Esophagus muscularis mucosa (tissue), 4 donors: ENCODE measurements at places on chromosomes 3 and 15. TPM values are rescaled to one million over a fixed set of nuclear protein-coding genes. Genes with fewer than 3 reads are reported as not detected.
A peak's percentile ranks its signal among the peaks of the same experiment; 100 is the strongest.

DNA sequence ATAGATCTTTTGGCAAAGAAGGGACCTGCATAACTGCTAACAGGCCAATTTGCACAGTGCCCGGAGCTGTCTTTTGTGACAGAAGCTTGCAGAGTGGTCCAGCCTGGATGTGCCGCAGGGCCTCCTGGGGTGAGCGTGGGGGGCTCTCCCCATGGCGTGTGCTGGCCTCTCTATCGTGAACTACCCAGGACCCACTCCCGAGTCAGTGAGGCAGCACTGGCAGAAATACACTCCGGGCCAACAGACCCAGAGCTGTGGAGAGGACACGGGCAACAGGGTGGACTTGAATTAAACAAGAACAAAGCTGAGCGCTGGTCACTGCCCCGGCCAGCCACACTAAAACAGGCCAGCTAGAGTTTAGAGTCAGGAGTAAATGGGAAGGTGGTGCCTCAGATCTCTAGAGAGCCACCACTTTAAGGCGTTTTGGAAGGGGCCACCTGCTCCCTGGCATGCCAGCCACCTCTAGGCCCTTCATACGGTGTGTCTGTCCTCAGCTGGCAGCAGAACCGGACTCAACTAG, 152.1 kb downstream of the KLF13 start:
- peaks cover 10% of the 10 kb centered on the region for H3K4me1 ChIP-seq
- H3K27me3 ChIP-seq, result peaks cover 10% of the 10 kb centered on the region
- H3K4me3 ChIP-seq, result no peak overlapping the region

GRCh38 chr3:37308247-37308646, 133.9 kb upstream of the LRRFIP2 start:
- no peak overlapping the region for H3K27ac ChIP-seq
- H3K4me3 ChIP-seq, result no peak overlapping the region
- DNase-seq, result no peak
- peaks cover 3% of the 10 kb centered on the region for H3K36me3 ChIP-seq
- H3K27me3 ChIP-seq, result no peaks in the 10 kb centered on the region

The SPINK8 gene
- not detected for total RNA-seq

The UBP1 gene
- 78.3 TPM for total RNA-seq

- no peak for DNase-seq
- H3K36me3 ChIP-seq, result no peaks in the 10 kb centered on the region
- peaks cover 49% of the 10 kb centered on the region for H3K4me1 ChIP-seq
- no peak overlapping the region for H3K4me3 ChIP-seq
- no peaks in the 10 kb centered on the region for H3K27me3 ChIP-seq
These were observed 23.6 kb downstream of the MBNL1 start for GRCh38 chr3:152292366-152292765.

DNA sequence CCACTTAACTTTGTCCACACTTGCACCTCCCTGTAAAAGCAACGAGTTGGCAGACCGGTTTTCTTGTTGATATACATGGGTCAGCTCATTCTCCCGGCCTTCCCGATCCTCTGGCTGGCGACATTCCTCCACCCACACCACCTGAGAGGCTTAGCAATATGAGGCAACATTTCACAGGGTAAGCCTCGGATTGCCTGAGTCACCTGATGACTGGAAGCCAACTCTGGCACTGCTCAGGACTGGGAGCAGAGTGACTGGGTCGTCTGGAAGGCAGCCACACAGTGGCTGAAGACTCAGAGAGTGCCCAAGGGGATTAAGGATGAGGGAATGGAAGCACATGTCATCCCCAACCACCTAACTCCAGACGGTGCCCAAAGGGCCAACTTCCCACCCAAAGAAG, 9.8 kb downstream of the HOMER2 start:
- no peaks in the 10 kb centered on the region for H3K4me1 ChIP-seq
- no peaks in the 10 kb centered on the region for H3K36me3 ChIP-seq
- no peak for DNase-seq

- H3K27ac ChIP-seq, result no peak overlapping the region
- no peak overlapping the region for H3K4me3 ChIP-seq
- H3K4me1 ChIP-seq, result no peaks in the 10 kb centered on the region
- DNase-seq, result no peak
- H3K27me3 ChIP-seq, result no peaks in the 10 kb centered on the region
- H3K36me3 ChIP-seq, result no peaks in the 10 kb centered on the region
These were observed 16.4 kb upstream of the SKIC8 start for GRCh38 chr15:78315686-78316282.

The CDHR4 gene
- not detected for total RNA-seq

The CPEB1 gene
- 8.1 TPM for total RNA-seq

GRCh38 chr15:69951256-69951897, 146.3 kb downstream of the TLE3 start:
- peak; percentile 5 for DNase-seq
- H3K36me3 ChIP-seq, result no peaks in the 10 kb centered on the region
- H3K27me3 ChIP-seq, result peaks cover 23% of the 10 kb centered on the region
- H3K4me3 ChIP-seq, result no peak overlapping the region
- no peak overlapping the region for H3K27ac ChIP-seq

DNA sequence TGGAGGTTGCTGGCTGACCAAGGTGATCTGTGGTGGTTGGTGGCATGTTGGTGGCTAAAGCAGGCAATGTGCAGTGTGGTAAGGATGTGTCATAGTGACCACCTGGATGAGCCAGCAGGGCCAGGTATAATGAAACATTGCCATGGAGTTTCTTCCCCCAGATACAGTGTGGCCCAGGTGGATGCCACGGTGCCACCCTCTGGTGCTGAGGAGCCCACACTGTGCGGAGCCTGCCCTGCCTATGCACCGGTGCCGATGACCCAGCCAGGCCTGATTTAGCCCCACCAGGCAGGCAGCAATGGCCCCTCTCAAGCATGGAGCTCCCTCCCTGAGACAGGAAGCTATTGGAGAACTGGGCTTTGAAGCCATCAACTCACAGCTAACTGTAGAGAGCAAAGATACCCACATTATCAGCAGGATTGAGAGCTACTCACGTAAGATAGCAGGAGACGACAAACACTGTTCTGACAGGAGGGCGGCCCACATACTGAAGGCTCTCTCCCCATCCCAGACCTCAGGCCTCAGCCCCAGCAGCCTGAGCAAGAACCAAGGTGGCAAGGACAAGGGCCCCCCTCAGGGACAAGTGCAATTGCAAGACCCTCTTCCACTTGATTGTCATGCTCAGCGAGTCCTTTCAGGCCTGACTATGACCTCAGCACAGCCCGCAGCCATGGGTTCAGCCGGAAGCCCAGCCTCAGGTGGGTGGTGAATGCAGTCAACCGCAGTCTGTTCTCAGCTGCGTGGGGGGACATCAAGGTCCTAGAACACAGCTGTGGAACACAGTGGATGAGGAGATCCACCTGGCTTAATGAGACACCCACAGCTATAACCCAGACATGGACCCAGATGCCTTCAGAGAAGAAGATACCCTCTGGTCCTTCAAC, 82.8 kb upstream of the CDV3 start:
- H3K36me3 ChIP-seq, result no peaks in the 10 kb centered on the region
- DNase-seq, result peak; percentile 78
- H3K4me3 ChIP-seq, result no peak overlapping the region
- no peaks in the 10 kb centered on the region for H3K4me1 ChIP-seq
- no peak overlapping the region for H3K27ac ChIP-seq

The RETNLB gene
- total RNA-seq, result not detected

- H3K36me3 ChIP-seq, result no peaks in the 10 kb centered on the region
- no peak for DNase-seq
- no peaks in the 10 kb centered on the region for H3K27me3 ChIP-seq
- peaks cover 20% of the 10 kb centered on the region for H3K4me1 ChIP-seq
- H3K4me3 ChIP-seq, result no peak overlapping the region
These were observed 258.7 kb downstream of the SLCO3A1 start for GRCh38 chr15:92112180-92112579.

The FRMD5 gene
- 0.83 TPM for total RNA-seq

DNA sequence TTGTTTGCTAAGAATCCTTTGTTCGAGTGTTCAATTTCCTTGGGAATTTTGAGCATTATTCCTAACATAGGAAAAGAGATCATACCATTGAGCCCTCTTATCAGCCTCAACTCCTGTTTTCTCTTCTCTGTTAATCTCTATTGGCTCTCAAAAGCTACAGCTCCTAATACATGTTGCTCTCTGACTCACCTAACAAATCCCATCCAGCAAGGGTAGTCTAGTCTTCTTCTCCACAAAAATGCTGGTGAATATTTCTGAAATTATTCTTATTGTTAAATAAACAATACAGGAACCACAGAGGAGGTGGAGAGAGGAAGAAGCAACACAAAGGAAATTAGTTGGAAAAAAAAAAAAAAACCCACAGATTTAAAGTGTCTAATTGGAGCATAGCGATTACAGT, 325.8 kb upstream of the NAALADL2 start:
- H3K4me1 ChIP-seq, result no peaks in the 10 kb centered on the region
- DNase-seq, result no peak
- H3K4me3 ChIP-seq, result no peak overlapping the region
- H3K27ac ChIP-seq, result no peak overlapping the region
- no peaks in the 10 kb centered on the region for H3K36me3 ChIP-seq

The BSN gene
- total RNA-seq, result 0.98 TPM

The PPP1R14D gene
- not detected for total RNA-seq

- DNase-seq, result no peak
- no peaks in the 10 kb centered on the region for H3K27me3 ChIP-seq
- no peaks in the 10 kb centered on the region for H3K36me3 ChIP-seq
- H3K4me3 ChIP-seq, result no peak overlapping the region
These were observed 34.0 kb downstream of the ATP13A4 start for GRCh38 chr3:193520738-193521137.

The ZNF501 gene
- 9.9 TPM for total RNA-seq

- H3K27me3 ChIP-seq, result no peaks in the 10 kb centered on the region
- H3K4me3 ChIP-seq, result no peak overlapping the region
- peak overlapping the region; percentile 4 for H3K27ac ChIP-seq
- no peaks in the 10 kb centered on the region for H3K36me3 ChIP-seq
These were observed 30.7 kb upstream of the CLDN1 start for GRCh38 chr3:190352861-190353457.

The CCDC54 gene
- total RNA-seq, result not detected

DNA sequence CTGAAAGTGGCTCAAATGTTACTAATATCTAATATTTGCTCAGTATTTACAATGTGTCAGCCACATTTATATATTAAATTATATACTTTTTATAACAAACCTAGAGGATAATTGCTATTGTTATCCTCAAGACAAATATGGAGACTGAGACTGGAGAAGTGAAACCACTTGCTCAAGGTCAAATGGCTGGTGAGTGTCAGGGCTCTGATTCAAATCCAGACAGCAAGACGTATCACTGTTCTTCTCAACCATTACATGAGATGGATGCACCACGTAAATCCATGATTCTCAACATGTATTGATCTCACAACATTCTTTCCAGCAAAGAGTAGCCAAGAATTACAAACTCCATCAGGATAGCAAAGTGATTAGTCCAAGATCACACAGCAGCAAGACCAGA, 53.8 kb upstream of the CPB1 start:
- H3K27ac ChIP-seq, result no peak overlapping the region
- H3K27me3 ChIP-seq, result no peaks in the 10 kb centered on the region
- no peaks in the 10 kb centered on the region for H3K4me1 ChIP-seq
- H3K36me3 ChIP-seq, result no peaks in the 10 kb centered on the region
- no peak for DNase-seq

DNA sequence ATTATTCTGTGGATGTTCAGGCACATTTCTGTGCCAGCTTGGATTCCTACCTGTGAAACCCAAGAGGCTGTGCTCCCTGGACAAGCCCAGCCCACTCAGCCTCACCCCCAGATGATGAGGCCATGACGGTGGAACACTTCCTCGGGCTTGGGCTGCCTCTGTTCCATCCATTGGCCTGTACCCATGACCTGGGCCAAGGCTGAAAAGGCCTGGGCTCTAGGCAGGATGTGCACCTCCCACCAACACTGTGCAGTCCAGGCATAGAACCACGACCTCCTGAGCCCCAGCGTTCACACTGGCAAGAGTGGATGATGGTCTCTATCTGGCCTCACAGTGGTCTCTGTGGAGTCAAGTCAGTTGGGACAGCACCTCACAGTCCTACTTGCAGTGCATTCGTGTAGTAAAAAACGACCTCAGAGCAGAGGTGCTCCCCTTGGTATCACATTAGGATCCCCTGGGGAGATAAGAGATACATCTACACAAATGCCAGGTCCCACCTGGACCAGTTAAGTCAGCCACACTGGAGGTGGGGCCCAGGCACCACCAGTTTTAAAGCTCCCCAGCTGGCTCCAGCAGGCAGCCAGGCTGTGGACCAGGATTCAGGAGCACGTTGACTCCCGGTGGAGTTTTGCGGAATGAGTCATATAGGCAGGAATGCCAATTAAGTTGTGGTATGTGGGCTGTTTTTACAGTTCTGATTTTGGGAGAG, 39.0 kb upstream of the IGF1R start:
- DNase-seq, result peak; percentile 64
- no peak overlapping the region for H3K27ac ChIP-seq
- H3K4me3 ChIP-seq, result no peak overlapping the region
- H3K4me1 ChIP-seq, result no peaks in the 10 kb centered on the region
- peaks cover 8% of the 10 kb centered on the region for H3K27me3 ChIP-seq
- no peaks in the 10 kb centered on the region for H3K36me3 ChIP-seq

- H3K36me3 ChIP-seq, result peaks cover 12% of the 10 kb centered on the region
- H3K4me3 ChIP-seq, result no peak overlapping the region
- H3K4me1 ChIP-seq, result peaks cover 19% of the 10 kb centered on the region
- no peaks in the 10 kb centered on the region for H3K27me3 ChIP-seq
- H3K27ac ChIP-seq, result no peak overlapping the region
These were observed 82.1 kb upstream of the PRTG start for GRCh38 chr15:55824857-55825613.

- H3K27me3 ChIP-seq, result no peaks in the 10 kb centered on the region
- H3K27ac ChIP-seq, result no peak overlapping the region
- no peak overlapping the region for H3K4me3 ChIP-seq
- DNase-seq, result peak; percentile 29
These were observed 27.4 kb upstream of the FAM174B start for GRCh38 chr15:92682741-92683510.
